ENCODE measurements at places on chromosomes 16 and 17.

DNA sequence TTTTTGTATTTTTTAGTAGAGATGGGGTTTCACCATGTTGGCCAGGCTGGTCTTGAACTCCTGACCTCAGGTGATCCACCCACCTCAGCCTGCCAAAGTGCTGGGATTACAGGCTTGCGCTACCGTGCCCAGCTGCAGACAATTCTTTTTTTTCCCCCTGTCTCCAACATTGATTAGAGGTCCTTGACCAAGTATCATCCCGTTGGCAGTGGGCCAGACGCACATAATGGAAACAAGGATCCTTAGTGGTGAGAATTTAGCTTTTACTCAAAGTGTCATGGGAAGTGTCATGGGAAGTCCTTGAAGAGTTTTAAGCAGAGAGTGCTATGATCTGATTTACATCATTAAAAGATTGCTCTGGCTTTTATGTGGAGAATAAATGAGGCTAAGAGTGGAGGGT is 2.1 kb upstream of the FBXO47 start:
- no peak for DNase-seq

DNA sequence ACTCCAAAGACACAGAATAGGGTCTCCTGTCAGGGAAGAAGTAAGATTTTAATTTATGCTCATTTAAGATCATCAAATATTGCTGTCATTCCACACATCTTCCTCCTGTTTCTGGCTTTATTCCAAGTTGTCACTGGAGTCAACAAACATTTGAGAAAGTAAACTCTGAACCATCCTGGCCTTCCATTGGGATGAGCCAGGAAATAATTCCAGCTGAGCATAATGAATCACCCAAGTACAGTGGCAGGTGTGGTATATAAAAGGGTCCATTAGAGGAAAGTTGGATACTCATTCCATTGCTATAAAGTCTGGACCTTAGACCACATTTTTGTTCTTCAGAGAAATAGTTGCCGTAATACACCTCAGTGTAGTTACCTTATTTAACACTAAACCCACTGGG is 246.1 kb downstream of the SLC39A11 start:
- DNase-seq = no peak

DNA sequence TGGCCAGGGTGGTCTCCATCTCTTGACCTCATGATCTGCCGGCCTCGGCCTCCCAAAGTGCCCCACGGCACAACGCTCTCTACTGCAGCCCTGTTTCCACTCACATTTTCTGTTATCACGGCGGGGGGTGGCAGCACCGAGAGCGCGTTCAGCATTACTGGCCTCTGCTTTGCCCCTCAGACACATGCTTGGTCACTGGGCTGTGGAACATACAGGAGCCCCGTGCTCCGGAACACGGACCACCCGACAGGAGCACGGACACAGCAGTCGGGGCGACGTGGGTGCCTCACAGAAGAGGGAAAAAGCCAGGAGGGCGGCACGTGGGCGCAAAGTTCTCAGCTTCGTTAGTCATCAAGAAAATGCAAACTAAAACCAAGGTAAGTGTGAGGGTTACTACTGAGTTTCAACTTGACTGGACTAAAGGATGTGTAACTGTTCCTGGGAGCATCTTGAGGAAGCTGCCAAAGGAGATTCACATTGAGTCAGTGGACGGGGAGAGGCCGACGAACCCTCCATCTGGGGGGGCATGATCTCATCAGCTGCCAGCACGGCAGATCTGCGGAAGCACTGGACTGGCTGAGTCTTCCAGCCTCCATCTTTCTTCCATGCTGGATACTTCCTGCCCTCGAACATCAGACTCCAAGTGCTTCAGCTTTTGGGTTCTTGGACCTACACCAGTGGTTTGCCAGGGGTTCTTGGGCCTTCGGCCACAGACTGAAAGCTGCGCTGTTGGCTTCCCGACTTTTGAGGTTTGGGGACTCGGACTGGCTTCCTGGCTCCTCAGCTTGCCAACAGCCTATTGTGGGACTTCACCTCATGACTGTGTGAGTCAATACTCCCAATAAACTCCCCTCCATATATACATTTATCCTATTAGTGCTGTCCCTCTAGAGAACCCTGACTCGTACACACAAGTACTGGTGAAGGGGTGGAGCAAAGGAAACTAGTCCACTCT is 106.8 kb downstream of the ZNF778 start:
- DNase-seq = no peak

DNA sequence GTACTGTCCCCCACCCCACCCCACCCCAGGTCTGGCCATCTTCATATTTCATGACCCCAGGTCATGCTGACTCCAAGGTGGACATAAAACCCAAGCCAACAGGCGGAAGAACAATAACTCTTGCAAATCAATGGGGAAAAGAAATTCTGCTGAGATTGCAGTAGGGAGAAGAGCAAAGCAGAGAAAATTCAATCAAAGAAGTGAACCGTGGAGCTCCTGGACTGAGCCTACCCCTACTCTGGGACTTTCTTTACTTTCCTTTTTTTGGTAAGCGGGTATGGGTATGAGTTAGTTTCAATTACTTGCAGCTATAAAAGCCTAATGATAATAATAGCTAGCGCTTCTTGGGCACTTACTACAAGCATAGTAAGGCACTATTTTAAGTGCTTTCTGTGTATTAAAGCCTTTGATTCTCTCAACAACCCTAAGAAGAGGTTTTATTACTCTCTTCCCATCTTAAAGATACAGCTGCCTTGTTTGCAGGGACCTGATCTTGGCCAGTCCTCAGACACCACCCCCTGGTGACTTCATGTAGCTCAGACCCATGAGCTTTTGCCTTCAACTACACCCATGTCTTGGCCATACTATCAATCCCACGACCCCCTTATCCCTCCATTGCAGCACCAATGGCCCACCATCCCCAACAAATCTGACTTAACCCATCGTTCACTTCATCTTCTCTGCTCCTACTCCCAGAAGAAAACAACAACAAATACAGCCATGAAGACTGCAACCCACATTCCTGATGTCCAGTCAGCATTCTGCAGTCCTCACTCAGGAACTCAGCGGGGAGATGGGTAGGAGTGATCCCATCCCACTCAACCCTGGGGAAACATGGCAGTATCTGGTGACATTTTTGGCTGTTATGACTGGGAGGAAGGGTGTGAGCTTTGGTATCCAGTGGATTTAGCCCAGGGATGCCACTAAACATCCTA is 4.4 kb downstream of the GGA2 start:
- DNase-seq = no peak

- no peak for DNase-seq
Measured at GRCh38 chr16:85731179-85731578, 19.7 kb downstream of the C16orf74 start.

DNA sequence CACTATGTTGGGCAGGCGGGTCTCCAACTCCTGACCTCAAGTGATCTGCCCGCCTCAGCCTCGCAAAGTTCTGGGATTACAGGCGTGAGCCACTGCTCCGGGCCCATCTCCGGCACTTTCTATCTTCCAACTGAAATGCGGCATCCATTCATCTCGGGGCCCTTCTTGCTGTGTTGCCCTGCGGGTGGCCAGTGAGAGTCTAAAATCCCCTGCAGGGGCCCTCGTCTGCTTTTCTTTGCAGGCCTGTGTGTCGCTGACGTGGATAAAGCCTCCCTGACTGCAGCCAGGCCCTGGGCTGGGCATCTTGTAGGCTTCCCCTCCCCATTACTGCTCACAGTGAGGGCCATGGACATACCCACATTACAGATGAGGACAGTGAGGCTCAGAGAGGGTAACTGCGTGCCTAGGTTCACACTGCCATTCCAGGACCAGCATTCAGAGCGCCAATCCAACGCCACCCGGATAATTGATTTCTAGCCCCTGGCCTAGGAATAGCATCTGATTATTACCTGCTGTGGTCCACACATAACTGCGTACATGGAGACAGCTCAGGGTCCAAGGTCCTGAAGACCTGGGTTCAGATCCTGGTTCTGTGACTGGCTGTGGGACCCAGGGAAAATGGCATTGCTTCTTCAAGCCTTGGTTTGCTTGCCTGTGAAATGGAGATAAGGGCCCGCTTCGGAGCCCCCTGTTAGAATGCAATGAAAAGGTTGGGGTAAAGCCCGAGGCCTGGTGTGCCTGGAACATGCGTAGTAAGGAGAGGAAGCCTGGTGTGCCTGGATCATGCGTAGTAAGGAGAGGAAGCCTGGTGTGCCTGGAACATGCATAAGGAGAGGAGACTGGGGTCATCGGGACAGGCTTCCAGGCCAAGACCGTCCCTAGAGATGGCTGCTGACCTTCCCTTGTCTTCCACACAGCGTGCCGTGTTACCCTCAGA is 25.0 kb downstream of the CRISPLD2 start:
- DNase-seq = no peak

- DNase-seq = no peak
Measured at GRCh38 chr16:31700200-31700529, 172.5 kb downstream of the AHSP start.

- no peak for DNase-seq
Measured at GRCh38 chr16:2213817-2214718, 572 bp downstream of the PGP start.
